Amygdala (tissue), 56 donors: ENCODE measurements at places on chromosomes 11 and 22.
A peak's percentile ranks its signal among the peaks of the same experiment; 100 is the strongest.

DNA sequence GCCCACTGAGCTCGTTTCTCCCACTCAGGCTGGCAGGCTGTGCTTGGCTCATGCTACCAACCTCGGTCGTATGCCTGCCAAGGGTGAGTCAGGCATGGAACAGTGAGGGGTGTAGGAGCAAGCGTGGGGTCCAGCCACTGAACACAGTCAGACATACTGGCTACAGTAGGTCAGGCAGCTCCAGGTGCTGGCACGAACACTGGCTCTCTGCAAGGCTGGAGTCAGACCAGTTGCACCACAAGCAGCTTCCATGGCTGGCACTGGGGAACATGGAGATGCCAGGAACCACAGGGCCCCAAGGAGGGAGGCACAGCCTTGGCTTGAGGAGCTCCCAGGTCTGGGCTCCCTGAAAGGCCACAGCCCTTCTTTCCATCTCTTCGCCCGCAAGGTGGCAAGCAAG, 410.7 kb upstream of the KIRREL3 start:
- DNase-seq = no peak

DNA sequence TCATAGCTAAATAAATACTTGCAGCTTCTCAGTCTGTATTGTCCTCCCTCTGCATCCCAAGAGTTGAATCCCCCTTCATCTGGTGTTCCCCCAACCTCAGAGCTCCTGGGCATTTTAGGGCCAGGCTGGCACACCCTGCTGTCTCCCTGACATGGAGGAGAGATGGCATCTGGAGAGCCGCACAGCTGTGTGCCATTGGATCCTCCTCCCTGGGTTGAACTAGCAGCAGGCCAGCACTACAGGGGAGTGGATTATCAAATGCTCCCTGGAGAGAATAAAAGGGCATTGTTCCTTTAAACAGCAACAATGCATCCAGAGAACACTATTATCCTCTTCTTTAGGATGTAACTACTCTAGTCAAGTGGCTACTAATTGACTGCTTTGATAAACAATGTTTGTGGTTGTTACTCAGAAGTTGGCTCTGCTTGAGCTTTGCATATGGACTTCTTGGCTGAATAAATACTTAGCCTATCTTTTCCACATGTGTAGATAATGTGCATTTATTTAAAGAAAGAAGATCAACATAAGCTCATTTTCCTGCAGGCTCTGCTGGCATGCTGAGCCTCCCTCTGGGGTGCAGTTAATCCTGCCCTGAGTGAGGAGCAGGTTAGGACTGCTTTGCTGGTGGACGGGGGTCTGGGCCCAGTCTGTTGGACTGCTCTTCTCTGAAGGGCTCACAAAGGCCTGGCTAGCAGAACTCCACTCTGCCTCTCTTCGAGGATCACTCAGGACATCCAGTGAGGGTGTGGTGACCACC, 897.2 kb downstream of the TBC1D22A start:
- DNase-seq = no peak

- no peak for DNase-seq
These were observed 148.7 kb upstream of the TIMP3 start for GRCh38 chr22:32652645-32653270.

GRCh38 chr22:17941471-17942406, 82.6 kb downstream of the MICAL3 start:
- no peak for DNase-seq

DNA sequence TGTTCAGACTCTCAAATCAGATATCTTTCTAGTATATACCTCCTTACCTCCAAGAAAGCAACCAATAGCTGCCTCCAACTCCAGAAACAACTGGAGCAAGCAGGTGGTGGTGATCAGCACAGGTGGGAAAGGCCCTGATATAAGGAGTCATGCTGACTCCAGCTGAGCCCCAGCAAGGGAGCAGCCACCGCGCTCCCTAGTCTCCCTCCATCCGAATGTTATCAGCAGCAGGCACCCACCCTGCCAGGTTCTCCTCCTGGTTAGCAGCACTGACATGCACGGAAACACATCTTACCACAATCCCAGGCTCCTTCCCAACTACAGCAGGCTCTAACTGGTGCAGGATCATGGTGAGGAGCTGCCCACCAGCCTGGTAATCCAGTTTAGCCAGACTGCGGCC, 18.5 kb upstream of the STK33 start:
- DNase-seq = no peak

- no peak for DNase-seq
These were observed 668 bp upstream of the CHST1 start for GRCh38 chr11:45665933-45666647.

GRCh38 chr11:73225851-73226250, 7.8 kb downstream of the P2RY2 start:
- no peak for DNase-seq

- DNase-seq = no peak
These were observed 78.4 kb upstream of the DBX1 start for GRCh38 chr11:20238712-20239111.

- DNase-seq = no peak
These were observed 941.6 kb upstream of the CHORDC1 start for GRCh38 chr11:91164452-91164822.

- DNase-seq = no peak
These were observed 369 bp downstream of the DHCR7 start for GRCh38 chr11:71447791-71448256.

DNA sequence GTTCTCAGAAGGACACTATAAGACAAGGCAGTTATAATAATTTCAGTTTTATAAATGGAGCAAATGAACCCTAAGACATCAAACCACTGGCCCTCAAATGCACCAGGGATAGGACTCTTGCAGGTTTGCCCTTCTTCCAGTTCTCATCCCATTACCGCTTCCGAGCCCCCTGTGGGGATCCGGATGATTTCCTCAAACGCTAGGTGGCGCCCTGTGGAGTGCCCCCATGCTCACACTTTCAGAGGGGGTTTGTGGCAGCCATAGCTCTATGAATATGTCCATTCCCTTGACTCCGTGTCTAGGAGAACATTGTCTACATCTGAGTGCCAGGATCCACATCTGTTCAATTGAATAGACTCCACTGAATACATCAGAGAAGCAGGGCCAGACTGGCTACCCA, 816.3 kb downstream of the NTM start:
- no peak for DNase-seq

GRCh38 chr11:79438631-79439409, 2.0 kb downstream of the TENM4 start:
- DNase-seq = no peak

DNA sequence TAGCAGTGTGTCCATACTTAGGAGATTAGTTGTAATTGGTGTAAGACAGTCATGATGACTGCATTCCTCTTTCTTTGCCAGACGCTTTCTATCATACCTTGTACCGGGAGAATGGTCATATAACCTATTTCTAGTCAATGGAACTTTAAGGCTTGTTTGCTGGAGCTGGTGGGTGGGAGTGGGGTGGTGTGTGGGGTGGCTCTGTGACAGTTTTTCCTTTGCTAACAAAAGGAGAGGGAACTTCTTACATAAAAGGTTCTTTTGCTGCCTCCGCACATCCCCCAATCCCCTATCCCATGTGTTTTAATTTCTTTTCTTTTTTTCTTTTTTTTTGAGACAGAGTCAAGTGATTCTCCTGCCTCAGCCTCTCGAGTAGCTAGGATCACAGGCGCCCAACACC, 9.8 kb upstream of the NUCB2 start:
- no peak for DNase-seq

DNA sequence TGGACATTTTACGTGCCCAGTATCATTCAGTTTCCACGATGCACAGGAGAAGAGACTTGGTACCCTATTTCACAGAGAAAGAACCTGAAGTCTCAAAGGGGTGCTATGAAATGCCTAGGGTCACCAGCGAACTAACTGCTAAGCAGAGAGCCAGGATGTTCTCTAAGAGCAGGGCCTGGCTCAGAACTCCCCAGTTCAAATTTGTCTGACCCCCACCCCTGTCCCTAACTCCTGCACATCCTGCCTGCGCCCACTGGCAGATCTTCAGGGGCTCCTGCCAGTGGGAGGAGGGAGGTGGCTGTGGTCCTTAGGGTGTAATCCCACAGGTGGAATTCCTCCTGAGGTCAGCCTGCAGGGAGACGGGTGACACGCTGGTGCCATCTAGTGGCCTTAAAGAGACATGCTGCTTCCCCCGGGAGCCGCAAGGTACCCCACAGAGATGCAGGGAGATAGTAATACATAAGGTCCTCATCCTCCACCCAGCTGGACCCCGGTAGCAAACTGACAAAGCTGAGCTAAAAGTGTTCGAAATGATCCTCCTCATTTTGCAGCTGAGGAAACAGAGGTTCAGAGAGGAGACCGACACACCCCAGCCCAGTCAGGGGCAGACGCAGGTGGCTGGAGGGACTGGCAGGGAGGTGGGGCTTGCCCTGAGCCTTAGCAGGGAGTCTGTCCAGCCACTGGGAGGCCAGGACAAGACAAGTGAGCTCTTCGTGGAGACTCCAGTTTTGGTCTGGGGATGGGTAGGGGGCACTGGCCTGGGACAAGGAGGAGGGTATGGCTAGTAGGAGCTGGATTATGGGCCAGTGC, 34.1 kb downstream of the MB start:
- DNase-seq = peak; percentile 70

- DNase-seq = no peak
These were observed 563.0 kb downstream of the MIAT start for GRCh38 chr22:27220339-27220738.

GRCh38 chr11:124863137-124863825, 2.0 kb upstream of the ROBO3 start:
- DNase-seq = no peak

DNA sequence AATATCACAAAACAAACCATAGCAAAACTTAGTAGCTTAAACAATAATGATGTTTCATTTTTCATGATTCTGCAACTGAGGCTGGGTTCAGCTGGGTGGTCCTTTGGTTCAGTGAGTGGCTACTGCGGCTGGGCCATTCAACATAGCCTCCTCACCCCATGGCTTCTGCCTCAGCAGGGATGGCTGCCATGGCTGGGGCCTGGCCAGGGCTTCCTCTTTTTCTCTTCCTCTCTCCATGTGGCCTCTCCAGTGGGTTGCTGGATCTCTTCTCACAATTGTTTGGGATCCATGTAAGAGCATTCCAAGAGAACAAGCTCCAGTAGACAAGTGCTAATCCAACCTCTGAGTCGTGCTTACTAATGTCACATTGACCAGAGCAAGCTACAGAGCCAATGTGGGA, 248.6 kb upstream of the PLET1 start:
- no peak for DNase-seq

DNA sequence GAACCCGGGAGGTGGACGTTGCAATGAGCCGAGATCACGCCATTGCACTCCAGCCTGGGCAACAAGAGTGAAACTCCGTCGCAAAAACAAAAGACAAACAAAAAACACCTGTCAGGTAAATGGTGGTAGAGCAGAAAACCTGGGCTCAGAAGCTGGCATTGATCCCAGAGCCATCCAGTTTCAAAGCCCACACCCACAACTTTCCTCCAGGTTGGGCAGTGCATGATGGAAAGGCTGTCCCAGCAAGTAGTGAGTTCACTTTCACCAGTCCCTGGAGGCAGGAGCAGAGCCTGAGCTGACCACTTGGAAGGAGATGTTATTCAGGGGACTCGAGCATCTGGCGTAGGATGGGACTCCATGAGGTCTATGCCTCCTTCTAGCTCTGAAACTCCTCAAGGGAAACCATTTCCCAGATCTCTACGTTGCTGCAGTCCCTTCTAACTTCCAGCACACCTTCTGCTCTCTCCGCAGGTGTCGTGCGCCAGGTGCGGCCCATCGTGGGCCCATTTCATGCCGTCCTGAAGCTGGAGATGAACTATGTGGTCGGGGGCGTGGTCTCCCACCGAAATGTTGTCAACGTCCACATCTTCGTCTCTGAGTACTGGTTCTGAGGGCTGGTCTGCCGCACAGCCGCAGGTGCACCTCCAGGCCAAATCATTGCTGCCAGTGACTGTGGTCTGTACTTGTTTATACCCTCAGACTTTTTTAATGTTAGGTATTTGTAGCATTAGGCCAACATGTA, 71.6 kb upstream of the ATXN10 start:
- no peak for DNase-seq

DNA sequence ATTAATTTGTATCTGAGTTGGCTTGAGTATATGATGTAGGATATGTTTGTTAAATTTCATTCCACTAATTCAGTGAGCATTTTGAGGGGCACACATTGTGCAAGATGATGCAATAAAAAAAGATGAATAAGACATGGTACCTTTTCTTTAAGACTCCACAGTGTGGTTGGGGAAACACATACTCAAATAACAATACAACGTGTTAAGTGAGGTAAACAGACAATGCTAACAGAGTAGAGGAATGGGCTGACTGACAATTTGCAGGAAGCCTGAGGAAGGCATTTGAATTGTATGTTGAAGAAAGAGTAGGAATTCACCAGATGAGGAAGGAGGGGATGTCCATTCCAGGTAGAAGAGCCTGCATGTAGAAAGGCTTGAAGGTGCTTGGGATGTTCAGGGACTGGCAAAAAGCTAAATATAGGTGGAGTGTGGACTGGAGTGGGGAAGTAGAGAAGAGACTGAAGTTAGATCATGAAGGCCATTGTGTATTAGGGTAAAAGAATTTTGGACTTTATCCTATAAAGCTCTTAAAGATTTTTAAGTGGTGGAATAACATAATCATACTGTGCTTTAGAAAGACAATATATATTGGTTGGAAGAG, 6.8 kb downstream of the RNF169 start:
- no peak for DNase-seq

- DNase-seq = no peak
These were observed 12.9 kb downstream of the GAL3ST1 start for GRCh38 chr22:30561402-30562189.
